ENCODE measurements at places on chromosomes 11 and 22. TPM values are rescaled to one million over a fixed set of nuclear protein-coding genes. Genes with fewer than 3 reads are reported as not detected.

GRCh38 chr11:101444851-101445250, 139.0 kb downstream of the TRPC6 start:
- DNase-seq, result no peak

GRCh38 chr11:131246663-131247062, 123.8 kb upstream of the NTM start:
- DNase-seq, result peak; percentile 35

DNA sequence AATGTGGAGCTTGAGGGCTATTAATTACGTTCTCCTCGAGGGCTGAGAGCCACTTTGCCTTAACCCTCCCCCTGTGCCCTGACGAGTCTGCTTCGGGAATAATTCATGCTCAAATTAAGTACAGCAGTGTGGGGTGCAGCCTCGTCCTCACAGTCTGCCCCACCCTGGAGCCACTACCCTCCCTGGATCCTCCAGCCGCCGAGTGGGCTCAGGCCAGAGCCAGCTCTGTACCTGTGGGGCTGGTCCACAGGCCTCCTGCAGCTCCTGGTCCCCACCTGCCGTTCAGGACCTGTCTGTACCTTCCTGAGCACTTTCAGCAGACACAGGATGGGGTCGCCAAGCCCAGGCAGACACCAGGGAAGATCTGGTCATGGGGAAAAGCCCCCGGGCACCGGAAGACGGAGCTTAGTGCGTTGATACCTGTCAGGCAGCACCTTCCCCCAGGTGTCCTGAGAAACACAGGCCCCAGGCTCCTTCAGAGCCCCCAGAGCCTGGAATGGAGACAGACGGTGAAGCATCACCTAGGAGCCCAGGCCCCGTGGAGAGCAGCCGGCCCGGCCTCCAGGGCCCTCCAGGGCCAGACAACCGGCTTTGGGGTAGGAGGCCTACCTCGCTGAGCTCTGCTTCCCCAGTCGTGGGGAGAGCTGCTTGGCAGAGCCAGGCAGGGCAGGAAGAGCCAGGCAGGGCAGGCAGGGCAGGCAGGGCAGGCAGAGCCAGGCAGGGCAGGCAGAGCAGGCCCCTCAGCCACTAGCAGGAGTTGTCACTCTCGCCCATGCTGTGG, 9.7 kb downstream of the TSPAN32 start:
- DNase-seq, result no peak

- DNase-seq, result peak; percentile 71
Observed at GRCh38 chr11:10304495-10305261, at the start of gene ADM. Gene ADM (plus strand): TSS chr11:10305073. CDS start chr11:10305701, 628 bp downstream.

GRCh38 chr11:111253131-111253530, 7.6 kb downstream of the POU2AF2 start:
- DNase-seq, result no peak

- DNase-seq, result no peak
Observed at GRCh38 chr11:111395749-111396148, 16.7 kb upstream of the POU2AF1 start.

DNA sequence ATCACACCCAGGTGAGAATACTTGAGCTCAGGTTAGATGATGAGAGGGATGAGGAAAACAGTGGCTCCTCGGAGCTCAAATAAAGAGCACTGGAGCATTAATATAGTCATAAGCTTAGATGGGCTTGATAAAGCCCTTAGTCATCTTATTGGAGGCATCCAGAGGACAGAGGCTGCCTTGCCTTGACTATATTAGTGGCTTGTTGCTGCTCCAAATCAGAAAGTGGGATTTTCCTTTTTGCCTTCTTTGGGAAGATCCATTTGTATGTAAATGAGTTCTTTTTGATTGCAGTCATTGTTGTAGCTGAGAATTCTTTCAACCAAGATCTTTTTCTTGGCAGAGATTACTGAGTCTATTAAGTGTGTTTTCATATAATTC, 18.9 kb downstream of the ADM start:
- DNase-seq, result no peak

Gene BACE1
- total RNA-seq, result 29.1 TPM

- peak; percentile 46 for DNase-seq
Observed at GRCh38 chr11:122045181-122045586, 70.8 kb downstream of the BLID start.

- no peak for DNase-seq
Observed at GRCh38 chr22:24145446-24146193, 35.7 kb upstream of the SUSD2 start.

DNA sequence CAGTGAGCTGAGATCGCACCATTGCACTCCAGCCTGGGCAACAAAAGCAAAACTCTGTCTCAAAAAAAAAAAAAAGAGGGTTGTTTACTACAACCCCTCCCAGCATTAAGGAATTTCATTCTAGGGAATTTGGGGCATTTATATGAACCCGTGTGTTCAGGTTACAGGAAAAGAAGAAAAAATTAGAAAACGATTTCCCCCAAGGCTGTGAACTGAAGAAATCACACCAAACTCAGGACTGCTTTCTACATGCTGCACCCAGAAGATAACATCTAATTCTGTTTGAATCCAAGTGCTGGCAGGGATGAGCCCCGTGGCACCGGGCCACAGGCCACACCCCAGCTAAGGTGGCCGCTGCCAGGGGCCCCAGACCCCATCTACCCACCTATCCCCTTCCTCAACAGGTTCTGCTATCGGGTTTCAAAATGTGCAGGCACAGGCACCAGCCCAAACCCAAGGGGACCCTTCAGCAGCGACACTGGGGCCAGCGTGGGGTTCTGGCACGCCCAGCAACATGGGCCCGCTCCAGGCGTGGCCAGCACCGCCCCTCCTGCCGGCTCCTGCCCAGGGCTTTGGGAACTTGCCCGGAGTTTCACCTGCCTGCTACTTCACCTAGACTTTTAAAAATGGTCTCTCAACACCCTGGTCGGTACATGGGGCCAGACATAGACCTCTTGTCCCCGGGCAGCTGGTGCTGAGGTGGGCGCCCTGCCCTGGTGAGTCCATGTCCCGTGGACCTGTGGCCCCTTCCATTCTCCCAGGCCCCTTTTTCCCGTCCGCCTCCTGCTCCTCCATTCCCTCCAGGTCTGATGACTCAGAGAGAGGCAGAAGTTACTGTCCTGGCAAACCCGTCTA, 11.8 kb downstream of the CELSR1 start:
- no peak for DNase-seq

- DNase-seq, result no peak
Observed at GRCh38 chr11:74703211-74703610, 28.0 kb downstream of the CHRDL2 start.

GRCh38 chr11:2577031-2577990, 122.5 kb downstream of the KCNQ1OT1 start:
- DNase-seq, result no peak

Gene PAMR1
- 63.2 TPM for total RNA-seq

Gene SPDYC
- not detected for total RNA-seq

GRCh38 chr22:31091106-31091975, 10.2 kb downstream of the SMTN start:
- DNase-seq, result no peak

GRCh38 chr22:20175597-20175900, 24.7 kb upstream of the CCDC188 start:
- DNase-seq, result no peak

Gene QSER1
- total RNA-seq, result 40.9 TPM

- no peak for DNase-seq
Observed at GRCh38 chr11:118998388-118998717, 415 bp downstream of the CENATAC start.

Gene OR5B21
- total RNA-seq, result not detected

GRCh38 chr11:64885367-64886286, 7.2 kb upstream of the EHD1 start:
- no peak for DNase-seq

GRCh38 chr11:96014217-96014616, 90.3 kb upstream of the MTMR2 start:
- no peak for DNase-seq

GRCh38 chr11:30595934-30596333, 9.8 kb upstream of the MPPED2 start:
- no peak for DNase-seq

- peak; percentile 77 for DNase-seq
Observed at GRCh38 chr11:112942966-112943643, 18.1 kb upstream of the NCAM1 start.

DNA sequence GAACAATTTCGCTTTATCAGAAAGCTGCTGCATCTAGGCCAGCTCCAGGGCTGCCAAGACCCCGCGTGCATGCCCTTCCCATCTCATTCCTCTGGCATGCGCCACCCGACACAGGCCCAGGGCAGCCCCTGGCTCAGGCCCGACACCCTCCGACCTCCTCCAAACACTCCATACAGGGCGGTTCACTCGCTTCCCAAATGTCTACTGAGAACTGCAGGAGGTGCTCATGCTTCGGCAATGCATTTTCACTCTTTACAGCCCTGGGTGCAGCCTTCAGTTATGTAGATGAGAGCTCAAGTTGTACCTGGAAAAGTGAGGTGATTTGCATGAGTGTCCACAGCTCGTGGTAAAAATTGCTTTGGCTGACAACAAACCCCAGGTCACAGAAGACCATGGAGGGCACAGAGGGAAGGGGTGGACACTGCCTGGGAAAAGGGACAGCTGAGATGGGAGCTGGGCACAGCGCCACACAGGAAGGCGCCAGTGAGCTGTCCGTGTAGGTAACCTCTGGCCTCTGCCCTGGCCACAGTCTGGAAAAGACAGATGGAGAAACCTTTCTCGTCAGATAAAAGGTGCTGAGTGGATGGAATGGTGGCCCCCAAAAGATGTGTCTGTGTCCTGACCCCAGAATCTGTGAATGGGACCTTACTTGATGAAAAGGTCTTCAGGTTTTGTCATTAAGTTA, 1351.9 kb downstream of the BRD1 start:
- DNase-seq, result no peak

DNA sequence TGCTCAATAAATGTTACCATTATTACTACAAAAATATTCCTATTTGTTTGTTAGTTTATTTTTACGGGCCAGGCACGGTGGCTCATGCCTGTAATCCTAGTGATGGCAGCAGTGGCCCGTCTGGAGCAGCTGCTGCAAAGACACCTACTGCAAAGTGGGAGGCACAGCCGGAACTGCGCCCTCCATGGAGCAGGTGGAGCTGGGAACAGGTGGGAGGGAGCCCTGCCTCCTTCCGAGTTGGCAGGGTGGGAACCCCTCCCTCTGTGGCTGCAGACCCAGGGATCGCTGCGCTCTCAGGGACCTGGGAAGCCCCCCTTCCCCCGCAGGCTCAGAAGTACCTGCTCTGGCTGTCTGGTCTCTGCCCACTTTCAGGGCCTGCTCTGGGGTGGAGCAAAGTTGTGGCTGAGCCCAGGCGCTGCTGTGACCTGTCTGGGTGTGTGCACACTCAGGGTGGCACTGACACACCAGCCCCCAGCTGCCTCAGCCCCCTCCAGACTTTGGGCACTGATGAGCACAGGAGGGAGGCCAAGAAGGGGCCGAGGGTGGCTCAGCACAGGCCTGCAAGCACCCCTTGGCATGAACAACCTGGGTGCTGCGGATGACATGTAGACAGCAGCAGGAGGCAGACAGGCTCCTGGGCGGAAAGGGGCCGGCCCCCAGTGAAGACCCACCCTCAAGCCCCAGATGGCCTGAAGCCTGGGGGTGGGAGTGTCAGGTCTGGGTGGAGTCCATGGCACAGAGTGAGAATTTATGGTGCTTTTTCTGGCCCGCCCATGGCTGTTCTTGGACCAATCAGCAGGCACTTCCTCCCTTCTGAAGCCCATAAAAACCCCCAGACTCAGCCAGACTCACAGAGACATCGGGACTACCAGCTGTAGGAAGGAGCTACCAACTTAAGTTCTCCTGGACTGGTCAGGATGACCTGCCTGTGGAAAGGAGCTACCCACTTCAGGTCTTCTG, 103.7 kb upstream of the CLMP start:
- DNase-seq, result no peak

Gene ANGPTL5
- total RNA-seq, result not detected

DNA sequence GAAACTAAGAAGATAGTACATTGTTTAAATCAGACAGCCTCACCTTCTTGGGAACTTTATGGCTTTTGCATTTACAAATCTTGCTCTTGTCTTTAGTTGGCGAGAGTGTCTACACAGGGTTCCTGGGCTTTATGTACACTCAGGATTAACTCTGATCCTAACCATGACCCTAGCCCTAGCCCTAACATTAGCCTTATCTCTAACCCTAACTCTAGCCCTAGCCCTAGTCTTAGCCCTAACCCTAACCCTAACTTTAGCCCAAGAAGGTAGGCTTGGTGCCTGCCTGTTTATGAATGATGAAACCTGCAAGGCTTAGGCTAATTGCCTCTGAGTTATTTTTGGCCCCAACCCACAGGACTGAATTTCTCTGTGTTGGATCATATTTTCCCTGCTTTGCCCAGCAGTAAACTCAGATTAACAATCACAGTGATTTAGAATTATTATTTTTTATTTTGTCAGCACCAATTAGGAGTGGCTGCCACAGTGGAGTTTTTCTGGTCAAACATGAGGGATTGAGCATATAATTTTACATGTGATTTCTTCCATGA, 44.1 kb upstream of the OR9Q1 start:
- no peak for DNase-seq

DNA sequence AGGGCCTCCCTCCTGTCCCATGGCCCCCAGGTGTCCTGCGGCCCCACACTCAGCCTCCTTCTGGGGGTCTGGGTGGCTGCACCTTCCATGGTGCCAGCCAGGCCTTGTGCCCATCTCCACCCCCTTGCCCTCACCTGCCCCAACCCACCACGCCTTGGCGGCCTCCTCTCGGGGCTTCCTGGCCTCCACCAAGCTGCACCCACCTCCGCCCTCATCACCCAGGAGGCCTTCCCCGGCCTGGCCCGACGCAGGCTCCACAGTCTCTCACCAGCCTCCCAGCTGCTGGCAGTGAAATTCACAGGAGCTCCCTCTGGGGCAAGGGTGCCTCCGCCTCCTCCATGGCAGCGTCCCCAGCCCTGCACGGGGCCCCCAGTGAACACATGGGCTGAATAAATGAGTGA, 35.9 kb upstream of the WNT7B start:
- DNase-seq, result no peak

GRCh38 chr11:133841279-133842043, 3.9 kb downstream of the SPATA19 start:
- no peak for DNase-seq

DNA sequence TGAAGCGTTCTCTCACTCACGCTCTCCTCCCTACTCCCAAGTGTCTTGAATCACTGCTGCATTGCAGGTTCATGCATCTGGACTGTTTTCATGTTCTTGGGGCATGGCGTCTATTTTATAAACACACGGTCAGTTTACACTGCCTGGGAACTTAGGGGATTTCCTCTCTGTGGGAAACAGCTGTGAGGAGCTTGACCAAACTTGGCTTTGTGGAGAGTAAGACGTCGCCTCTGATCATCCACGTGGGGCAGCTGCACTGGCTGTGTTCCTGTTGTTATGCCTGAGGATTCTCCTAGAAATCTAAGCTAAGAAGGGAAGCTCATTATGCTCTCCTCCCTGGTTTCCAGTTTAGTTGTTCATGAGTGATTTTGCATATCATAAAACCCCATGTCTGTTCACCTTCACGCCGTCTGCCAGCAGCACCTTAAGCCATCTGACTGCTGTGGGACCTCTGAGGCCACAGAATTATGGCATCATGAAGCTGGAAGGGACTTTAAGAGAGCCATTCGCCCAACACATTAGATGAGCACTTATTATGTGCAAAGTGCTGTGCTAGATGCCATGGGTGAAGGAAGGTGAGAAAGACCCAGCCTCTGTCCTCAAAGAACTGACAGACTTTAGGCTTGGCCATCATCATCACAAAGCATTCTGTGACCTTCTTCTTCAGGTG, 38.8 kb upstream of the POU2AF1 start:
- peak; percentile 97 for DNase-seq

GRCh38 chr11:118240999-118241763, 11.0 kb downstream of the MPZL3 start:
- peak; percentile 29 for DNase-seq

GRCh38 chr22:35622191-35622913, 5.2 kb upstream of the MB start:
- peak; percentile 92 for DNase-seq

Measured in tongue (tissue), 3 donors.